ENCODE measurements at places on chromosomes 2 and 18.

GRCh38 chr2:170217778-170218251 lies 39.9 kb downstream of the MYO3B start:
- peak; percentile 48 for DNase-seq

- no peak for DNase-seq
These were observed 476 bp downstream of the STRN start for GRCh38 chr2:36965751-36966369.

GRCh38 chr18:22816266-22817176 lies 116.6 kb upstream of the RBBP8 start:
- DNase-seq = no peak

DNA sequence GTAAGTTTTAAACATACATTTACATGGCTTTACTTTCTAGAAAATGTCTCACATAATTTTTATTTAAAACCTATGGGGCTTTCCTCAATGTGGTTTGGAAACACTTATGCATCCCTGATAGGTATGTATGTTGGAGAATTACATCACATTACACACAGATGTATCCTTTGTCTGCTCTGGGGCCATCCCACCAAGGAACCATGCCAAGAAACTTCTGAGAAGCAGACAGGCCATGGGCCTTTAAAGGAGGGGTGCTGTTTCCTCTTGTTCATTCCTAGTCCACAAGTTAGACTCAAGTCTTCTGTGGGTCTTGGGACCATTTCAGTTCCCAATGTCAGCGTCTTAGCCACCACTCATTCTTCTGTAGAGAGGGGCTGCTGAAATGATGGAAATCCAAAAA lies 162.0 kb upstream of the SETBP1 start:
- no peak for DNase-seq

DNA sequence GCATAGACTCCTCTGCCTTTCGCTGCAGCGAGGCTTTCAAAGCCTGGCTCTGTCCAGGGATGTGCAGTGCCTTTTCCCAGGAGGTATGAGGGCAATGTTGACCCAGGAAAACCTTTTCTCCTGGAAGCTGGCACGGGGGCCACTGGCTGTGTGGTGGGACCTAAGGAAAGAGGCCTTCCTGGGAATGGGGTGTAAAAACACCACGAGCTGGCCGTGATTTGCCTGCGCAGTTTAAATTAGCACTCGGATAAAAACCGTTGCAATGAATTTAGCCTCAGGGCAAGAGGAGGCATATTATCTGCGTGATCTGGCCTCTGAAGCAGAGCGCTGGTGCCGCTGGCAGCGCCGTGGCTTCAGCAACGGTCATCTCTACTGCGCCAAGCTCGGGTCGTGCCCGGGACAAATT lies 3.0 kb downstream of the OSR1 start:
- no peak for DNase-seq

- no peak for DNase-seq
These were observed 6.9 kb downstream of the IL37 start for GRCh38 chr2:112917856-112918255.

- no peak for DNase-seq
These were observed 30.4 kb downstream of the CYTIP start for GRCh38 chr2:157413326-157414035.

GRCh38 chr2:26033270-26033817 lies 540 bp upstream of the RAB10 start:
- peak; percentile 76 for DNase-seq

DNA sequence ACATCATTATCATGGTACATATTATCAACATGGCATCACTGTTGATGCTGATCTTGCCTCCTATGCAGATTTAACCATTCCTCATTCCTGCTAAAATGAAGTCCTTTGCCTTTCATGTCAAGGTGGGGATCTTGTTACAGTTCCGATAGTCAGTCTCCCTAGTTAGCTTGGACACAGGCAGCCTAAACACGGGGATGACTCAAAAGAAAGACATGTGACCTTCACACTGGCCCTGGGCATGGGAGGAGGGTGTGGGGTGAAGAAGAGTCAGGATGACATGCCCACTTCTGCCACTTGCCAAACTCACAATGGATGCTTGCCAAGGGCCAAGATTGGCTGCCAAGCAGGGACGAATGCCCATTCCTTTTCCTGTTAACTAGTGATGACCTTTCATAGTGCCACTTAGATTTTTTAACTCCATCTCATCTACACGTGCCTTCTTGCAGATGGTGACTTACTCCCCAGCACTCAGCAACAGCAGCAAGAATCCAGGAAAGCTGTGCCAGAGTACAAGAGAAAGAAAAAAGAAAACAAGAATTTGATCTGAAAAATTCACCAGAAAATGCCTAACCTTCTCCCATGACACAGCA lies 13.9 kb upstream of the SLC1A4 start:
- peak; percentile 74 for DNase-seq

Data from AG10803 (cell line).